ENCODE measurements at places on chromosomes 1 and 21.

- DNase-seq = no peak
These were observed 72.5 kb upstream of the GOLT1A start for GRCh38 chr1:204286315-204286714.

DNA sequence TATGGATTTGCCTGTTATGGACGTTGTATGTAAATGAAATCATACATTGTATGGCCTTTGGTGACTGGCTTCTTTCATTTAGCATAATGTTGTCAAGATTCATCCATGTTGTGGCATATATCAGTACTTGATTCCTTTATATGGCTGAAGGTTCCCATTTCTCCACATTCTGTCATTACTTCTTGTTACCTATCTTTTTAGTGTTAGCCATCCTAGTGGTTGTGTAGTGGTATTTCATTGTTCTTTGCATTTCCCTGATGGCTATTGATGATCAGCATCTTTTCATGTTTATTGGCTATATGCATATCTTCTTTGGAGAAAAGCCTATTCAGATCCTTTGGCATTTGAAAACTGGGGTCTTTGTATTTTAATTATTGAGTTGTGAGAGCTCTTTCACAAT lies 39.8 kb upstream of the PODN start:
- no peak for DNase-seq

- no peak for DNase-seq
These were observed 207.2 kb upstream of the NFIA start for GRCh38 chr1:60875138-60875537.

DNA sequence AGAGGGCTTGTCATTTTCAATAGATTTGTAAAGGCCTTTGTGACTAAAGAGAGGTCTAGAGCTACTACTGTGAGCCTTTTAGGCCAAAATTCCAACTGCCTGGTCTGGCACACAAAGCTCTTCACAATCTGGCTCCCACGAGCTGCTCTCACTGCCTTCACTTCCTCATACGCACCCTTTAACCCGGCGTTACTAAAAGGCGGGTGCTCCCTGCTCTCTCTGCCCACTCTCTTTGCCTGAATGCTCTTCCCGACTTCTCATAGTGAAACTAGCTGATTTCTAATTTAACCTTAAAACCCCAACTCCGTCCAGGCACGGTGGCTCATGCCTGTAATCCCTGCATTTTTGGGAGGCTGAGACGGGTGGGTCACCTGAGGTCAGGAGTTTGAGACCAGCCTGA lies 14.2 kb downstream of the BSDC1 start:
- no peak for DNase-seq

DNA sequence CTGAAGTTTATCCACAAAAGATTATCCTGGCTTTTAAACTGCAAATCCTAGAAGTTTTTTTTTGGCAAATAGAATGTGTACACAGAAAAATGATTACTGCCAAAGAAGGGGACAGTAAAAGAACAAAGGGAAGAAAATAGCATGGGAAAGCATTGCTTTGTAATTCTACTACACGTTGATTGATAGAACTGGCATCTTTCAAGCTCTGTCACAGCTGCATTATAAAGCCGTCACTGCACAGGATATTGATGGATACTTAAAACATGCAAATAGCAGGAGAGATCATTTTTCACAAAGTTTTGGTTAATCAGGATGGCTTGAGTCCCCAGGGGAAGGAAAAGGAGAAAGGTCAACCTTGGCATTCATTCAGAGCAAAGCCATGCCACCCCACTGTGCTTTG lies 183.7 kb upstream of the RRP15 start:
- no peak for DNase-seq

DNA sequence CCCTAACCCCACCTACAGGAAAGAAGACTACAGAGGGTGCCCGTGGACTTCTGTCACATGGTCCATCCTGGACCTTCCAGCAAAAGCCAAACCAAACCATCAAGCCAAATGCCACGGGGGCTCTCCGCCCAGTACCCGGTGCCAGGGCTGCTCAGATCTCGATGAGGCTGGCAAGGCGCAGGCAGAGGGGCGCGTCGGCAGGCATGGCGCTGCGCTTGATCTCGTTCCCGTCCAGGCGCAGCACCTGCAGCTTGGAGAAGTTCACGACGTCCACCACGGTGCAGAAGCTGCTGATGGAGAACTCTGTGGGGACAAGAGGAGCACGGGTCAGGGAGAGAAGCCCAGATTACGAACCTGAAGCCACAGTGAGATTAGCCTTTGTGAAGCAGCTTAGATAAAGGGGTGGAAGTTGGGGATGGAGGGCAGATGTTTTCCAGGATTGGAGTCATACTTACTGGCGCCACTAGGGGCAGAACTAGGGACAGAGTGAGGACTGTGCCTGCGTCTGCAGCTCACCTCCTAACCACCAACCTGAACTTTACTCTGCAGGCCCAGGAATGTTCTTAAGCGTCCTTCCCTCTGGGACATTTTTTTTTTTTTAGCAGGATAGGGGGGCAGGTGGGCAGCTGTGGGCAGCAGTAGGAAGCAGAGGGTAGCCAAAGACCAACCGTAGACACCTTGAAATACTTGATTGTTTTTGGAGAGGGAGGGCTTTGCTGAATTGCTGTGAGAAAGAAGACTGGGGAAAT lies 8.6 kb downstream of the FMOD start:
- DNase-seq = no peak

DNA sequence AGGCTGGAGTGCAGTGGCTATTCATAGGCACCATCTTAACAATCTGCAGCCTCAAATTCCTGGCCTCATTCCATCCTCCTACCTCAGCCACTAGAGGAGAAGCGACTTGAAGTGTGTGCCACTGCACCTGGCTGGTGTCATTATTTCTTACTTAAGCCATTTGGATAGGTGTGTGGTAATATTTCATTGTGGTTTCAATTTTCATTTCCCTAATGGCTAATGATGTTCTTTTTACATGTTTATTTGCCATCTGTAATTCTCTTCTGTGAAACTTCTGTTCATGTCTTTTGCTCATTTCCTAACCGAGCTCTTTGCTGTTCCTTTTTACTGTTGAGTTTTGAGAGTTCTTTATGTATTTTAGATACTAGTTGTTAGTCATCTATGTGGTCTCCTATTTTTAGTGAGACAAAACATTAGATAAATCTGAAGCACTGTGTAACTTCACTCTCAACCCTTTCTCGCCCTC lies 66.8 kb downstream of the SLC27A3 start:
- DNase-seq = no peak

- peak; percentile 39 for DNase-seq
These were observed 45.3 kb downstream of the HSF2BP start for GRCh38 chr21:43613755-43614638.

GRCh38 chr1:15939181-15940109 lies 36.5 kb downstream of the ZBTB17 start:
- DNase-seq = no peak

DNA sequence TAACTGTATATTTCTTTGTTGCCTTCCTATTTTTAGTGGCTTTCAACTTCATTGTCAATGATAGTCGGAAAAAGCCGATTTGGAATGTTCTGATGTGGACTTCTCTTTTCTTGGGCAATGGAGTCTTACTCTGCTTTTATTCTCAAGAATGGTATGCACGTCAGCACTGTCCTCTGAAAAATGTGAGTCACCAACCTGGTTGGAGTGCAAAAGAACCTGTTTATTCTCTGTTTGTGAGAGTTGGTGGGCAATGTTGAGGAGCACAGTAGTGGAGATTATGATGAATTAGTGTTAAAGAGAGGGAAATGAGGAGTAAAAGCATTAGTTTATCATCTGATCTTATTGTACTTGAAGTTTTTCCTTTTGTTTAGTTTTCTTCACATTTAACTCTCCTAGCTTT lies 14.5 kb upstream of the AXDND1 start:
- no peak for DNase-seq

GRCh38 chr1:83574791-83575190 lies 424.1 kb downstream of the TTLL7 start:
- no peak for DNase-seq

GRCh38 chr1:215539803-215540570 lies 27.1 kb upstream of the KCTD3 start:
- DNase-seq = peak; percentile 41

- no peak for DNase-seq
These were observed 82.1 kb downstream of the RAVER2 start for GRCh38 chr1:64826991-64827390.

- no peak for DNase-seq
These were observed at the start of gene LEMD1 for GRCh38 chr1:205421798-205422197. TSS of gene LEMD1 (minus strand) at chr1:205422056. CDS start at chr1:205420536, 1,520 bp downstream.

GRCh38 chr1:151843398-151843797 lies 3.8 kb upstream of the C2CD4D start:
- DNase-seq = no peak

GRCh38 chr21:25638660-25639550 lies at the start of gene JAM2:
TSS of gene JAM2 (plus strand) at chr21:25639258. CDS start at chr21:25639822, 564 bp downstream.
- no peak for DNase-seq

GRCh38 chr1:64080941-64081562 lies 122.4 kb upstream of the UBE2U start:
- no peak for DNase-seq

GRCh38 chr1:205928317-205928716 lies 14.9 kb downstream of the SLC26A9 start:
- no peak for DNase-seq

DNA sequence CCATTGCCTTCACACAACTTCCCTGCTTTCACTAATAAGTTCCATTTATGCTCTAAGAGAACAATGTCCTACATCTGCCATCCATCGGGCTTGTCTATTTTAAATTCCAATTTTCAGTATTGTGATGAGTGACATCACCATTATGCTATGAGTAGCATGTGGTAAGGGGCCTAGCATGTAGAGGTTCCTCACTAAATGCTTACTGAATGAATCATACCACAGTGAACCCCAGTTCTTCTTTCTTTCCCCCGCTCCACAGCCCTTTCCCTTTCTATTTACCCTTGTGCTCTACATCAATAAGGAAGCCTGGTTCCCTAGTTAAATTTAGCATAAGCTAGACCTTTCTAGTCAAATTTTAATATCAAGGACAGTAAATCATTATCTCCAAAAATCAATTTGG lies 195.0 kb upstream of the RGS18 start:
- no peak for DNase-seq

- peak; percentile 69 for DNase-seq
These were observed 794 bp downstream of the NID1 start for GRCh38 chr1:236063919-236064673.

DNA sequence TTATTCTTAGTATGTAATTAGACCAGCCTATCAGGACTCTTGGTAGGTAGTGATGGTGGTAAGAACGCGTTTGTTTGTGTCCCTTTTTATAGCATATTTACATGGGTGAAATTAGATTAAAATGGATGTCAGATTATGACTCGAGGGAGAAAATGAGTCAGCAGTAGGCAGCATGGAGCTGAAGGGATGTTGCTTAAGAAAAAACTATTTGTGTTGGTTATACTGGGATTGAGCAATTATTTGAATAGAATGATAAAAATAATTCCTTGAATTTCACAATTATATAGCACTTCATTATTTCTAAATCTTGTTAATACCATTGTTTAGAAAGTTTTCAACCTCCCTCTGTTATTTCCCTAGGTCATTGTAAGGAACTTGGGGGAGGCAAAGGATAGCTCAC lies 348.8 kb downstream of the RYR2 start:
- no peak for DNase-seq

- no peak for DNase-seq
These were observed 2.5 kb downstream of the WNT9A start for GRCh38 chr1:227944931-227945890.

GRCh38 chr1:100538913-100539835 lies 1.2 kb downstream of the GPR88 start:
- DNase-seq = no peak

GRCh38 chr1:29623501-29623900 lies 387.2 kb downstream of the PTPRU start:
- DNase-seq = no peak

- DNase-seq = no peak
These were observed 24.4 kb downstream of the RCAN3 start for GRCh38 chr1:24526940-24527542.

- DNase-seq = no peak
These were observed 138.2 kb downstream of the COL24A1 start for GRCh38 chr1:86018283-86018923.

GRCh38 chr21:15010645-15011044 lies 54.2 kb downstream of the NRIP1 start:
- no peak for DNase-seq

GRCh38 chr1:42876009-42876408 lies 29.6 kb downstream of the ZNF691 start:
- no peak for DNase-seq

- no peak for DNase-seq
These were observed 4.8 kb upstream of the ZNF687 start for GRCh38 chr1:151277249-151277648.

DNA sequence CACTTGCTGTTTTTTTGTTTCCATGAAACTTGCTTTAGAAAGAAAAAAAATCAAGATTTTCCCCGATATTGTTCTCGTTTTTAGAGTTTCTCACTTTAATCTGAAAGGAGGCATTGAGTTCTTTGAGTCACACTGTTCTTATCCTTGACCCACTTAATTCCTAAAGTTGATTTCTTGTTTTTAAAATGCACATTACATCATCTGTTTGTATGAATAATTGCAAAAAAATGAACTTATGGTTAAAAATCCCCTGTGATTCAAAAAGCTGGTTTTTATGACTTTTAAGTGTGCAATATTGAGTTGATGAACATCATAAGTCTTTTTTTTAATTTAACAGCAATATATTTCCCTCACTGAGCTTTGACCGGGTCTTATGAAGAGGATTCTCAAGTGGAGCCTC lies 131.6 kb downstream of the SNX7 start:
- DNase-seq = no peak

GRCh38 chr1:97764991-97765390 lies 155.8 kb downstream of the DPYD start:
- DNase-seq = no peak

DNA sequence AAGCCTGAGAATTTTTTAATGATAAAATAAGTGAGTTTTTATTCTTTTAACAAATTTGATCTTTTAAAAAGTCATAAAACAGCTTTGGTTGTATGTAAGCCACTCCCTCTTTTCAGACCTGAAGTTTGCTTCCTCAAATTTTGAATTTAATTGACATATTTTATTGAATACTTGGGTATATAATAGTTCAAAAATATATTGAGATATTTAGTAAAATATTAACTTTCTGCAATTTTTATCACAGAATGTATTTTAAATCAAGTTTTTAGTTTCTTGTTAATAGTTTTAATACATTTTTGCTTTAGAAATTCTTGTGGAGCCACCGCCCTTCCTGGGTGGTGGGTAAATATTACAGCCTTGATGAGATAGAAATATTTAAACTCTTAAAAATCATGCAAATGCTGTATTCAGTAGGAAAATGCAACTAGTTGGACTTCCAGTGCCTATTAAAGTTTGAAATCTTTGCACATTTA lies 867 bp downstream of the PTPRC start:
- no peak for DNase-seq

DNA sequence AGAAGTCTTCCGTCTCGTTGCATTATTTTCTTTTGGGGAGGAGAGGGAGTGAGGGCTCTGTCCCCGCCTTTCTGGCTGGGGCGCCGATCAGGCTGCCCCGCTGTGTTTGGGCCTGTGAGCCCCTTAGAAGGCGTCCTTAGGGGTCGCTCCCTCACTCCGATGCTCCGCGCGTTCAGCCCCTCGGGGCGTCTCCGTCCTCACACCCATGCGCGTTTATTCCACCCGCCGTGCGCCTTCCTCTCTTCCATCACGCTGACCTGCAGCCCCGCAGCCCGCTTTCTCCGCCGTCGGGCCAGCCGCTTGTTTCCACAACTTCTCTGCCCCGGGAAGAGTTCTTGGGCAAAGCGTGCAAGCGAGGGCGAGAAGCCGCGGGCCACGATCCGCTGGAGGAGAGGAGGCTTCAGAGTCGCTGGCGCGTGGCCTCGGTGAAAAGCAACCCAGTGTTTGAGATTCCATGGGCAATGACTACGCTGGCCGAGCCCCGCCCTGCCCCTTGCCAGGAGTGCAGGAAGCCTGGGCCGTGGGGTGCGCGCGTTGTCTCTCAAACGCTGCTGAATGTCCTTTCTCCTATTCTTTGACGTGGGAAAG lies 27.7 kb downstream of the TRIM11 start:
- no peak for DNase-seq
